ENCODE measurements at places on chromosomes 2 and 18.

- DNase-seq: no peak
Measured at GRCh38 chr2:25620077-25620476, 53.3 kb downstream of the DTNB start.

DNA sequence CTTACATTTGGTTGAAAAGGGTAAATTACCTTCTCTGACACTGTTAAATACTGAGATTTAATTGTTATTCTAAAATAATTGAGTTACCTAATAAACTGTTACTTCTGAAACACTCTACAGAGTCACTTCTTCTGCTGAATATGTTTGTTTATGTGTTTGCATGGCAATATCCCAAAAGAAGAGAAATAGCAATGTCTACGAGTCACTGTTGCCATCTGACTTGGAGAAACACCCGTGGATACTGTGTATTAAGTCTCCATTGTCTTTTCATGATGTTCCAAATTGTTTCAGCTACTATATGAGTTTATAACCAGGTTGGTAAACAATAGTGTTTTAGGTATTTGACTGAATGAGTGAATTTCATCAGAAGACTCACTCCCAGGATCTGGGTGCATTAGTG is 754.2 kb upstream of the ID2 start:
- DNase-seq: no peak

GRCh38 chr2:145323512-145323911 is 803.6 kb upstream of the ZEB2 start:
- no peak for DNase-seq

DNA sequence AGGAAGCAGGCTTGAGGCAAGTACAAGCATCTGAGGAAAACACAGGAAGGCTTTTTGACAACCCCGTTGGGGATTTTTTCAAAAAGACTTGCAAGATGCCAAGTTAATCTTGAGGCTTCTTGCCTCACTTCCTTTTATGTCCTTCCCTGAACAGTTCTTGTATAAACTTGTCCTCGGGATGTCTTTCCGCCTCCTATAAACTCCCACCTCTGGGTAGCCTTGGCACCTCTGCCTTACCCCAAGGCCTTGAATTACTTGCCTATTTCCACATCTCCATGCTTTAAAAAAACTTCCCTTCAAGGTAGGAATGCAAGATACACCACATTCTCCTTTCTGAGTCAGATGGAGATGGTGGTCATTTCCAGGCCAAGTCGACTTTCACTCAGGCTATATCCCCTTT is 106.4 kb upstream of the RBBP8 start:
- DNase-seq: no peak

GRCh38 chr2:107197594-107198294 is 311.8 kb upstream of the ST6GAL2 start:
- DNase-seq: no peak

- no peak for DNase-seq
Measured at GRCh38 chr18:3691705-3692104, 241.7 kb downstream of the TGIF1 start.

GRCh38 chr2:41940060-41940744 is 107.6 kb upstream of the PKDCC start:
- DNase-seq: no peak

DNA sequence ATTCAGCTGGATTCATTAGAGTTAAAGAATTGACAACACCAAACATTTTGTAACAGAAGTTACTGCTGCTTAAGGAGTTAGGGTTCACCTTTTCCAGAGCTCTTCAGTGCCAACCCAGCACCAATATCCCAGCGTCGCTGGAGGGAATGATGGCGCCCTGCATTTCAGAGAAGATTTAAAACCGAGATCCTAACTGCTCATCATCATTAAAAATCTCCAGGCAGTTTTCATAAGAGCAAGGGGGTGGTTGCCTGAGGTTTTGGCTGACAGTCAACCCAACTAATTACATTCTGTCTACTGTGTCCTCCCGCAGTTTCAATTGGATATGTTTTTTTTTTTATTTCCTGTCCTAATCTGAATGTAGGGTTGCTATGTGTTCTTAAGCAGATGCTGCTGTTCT is 509.6 kb upstream of the TCF4 start:
- no peak for DNase-seq

DNA sequence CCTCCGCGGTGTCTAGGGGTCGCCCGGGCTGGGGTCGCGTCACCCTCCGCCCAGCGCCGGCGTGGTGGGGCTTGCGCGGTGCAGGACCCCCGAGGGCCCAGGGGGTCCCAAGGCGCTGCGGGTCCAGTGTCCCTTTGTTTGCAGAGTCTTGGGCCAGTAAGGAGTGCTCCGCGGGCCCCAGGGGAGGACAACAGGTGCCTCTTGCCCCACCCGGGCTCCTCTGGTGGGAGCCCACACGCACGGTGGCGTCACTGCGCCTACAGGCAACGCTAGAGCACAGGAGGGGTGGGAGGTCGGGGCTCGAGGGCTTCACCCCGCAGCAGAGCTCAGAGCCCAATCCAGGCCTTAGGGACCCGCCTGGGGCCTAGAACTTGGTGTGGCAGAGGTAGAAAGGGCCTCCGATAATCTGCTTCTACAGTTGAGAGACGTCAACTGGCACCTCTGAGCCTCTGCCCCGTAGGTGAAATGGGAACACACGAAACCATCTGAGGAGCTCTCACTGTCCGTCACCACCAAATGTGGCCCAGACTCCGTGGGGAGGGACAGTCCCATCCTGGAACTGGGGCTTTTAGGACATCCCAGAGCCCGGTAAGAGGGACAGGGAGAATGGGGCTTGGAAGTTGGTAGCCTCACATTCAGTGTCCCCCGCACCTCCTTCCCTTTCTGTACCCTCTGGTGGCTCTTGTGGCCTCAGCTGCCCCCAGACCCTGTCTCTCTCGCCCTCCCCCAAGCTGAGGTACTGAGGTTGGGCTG is 1.4 kb downstream of the ARID5A start:
- peak; percentile 16 for DNase-seq

- peak; percentile 50 for DNase-seq
Measured at GRCh38 chr2:120631236-120631635, 104.4 kb upstream of the GLI2 start.

DNA sequence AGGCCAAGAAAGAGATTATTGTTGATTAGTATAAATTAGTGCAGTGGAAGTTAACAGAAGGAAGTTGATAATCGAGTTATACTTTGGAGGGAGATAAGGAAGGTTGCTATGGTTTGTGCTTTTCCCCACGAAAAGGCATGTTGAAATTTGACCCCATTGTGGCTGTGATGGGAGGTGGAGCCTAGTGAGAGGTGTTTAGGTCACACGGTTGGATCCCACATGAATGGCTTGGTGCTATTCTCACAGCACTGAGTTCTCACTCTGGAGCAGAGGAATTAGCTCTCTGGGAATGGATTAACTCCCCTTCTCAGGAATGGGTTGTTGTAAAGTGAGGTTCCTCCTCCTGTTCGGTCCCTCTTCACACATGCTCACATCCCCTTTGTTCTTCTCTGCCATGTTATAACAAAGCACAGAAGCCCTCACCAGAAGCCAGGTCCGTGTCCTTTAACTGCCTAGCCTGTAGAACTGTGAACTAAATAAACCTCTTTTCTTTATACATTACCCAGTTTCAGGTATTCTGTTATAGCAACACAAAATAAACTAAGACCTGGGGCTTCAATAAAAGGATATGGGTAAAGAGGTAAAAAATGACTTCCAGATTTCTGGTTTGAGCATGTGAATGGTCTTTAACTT is 21.9 kb downstream of the PIGN start:
- DNase-seq: no peak

- no peak for DNase-seq
Measured at GRCh38 chr2:71606244-71606643, 152.9 kb downstream of the DYSF start.

GRCh38 chr2:85188852-85189251 is 55.7 kb downstream of the TCF7L1 start:
- DNase-seq: no peak

DNA sequence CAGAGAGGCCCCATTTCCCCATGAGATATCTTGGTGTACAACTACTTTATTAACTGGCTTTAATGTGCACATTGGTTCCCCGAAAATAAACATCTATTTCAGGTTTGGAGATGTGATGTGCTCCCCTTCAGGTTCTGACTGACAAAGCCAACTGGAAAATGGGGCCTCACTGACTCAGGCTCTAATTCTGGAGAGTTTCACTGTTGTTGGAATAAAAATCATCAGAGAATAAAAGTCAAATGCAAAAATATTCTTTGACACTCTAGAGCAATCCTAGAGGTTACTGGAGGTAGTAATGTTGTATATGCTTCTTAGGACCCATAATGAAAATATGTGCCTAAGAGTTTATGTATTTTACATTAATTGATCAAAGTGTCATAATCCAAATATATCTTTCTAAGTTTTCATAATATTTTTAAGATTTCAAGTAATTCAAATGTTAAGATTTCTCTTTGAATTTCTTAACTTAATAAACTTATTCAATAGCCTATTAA is 189.9 kb upstream of the COL3A1 start:
- DNase-seq: no peak

- peak; percentile 21 for DNase-seq
Measured at GRCh38 chr2:170024721-170025120, 153.2 kb upstream of the MYO3B start.

DNA sequence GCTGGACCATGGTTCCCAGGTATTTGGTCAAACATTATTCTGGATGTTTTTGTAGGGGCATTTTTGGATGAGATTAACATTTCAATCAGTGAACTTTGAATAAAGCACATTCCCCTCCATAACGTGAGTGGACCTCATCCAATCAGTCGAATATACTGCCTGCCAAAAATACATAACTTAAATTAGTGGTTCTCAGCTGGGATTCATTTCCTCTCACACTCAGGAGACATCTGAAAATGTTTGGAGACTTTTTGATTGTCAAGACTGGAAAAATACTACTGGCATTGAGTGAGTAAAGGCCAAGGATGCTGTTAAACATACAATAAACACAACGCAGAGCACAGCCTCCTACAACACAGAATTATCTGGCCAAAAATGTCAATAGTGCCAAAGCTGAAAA is 198.2 kb downstream of the MYO1B start:
- DNase-seq: no peak

DNA sequence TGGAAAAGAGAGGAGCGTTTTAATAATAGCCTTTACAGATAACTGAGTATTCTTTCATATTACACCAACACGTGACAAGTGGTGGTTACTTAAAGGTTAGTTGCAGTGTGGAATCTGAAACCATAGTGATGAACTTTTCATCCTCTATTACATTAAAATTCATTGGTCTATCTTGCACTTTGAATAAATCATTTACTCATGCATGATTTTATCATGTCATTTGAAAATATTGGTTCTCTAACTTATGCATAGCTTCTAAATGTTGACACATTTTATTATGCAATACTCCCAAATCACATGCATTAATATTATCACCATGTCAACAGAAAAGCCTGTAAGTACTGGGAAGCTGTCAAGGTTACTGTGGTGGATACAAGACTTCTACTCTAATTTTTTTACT is 1432.2 kb downstream of the LRP1B start:
- DNase-seq: no peak

DNA sequence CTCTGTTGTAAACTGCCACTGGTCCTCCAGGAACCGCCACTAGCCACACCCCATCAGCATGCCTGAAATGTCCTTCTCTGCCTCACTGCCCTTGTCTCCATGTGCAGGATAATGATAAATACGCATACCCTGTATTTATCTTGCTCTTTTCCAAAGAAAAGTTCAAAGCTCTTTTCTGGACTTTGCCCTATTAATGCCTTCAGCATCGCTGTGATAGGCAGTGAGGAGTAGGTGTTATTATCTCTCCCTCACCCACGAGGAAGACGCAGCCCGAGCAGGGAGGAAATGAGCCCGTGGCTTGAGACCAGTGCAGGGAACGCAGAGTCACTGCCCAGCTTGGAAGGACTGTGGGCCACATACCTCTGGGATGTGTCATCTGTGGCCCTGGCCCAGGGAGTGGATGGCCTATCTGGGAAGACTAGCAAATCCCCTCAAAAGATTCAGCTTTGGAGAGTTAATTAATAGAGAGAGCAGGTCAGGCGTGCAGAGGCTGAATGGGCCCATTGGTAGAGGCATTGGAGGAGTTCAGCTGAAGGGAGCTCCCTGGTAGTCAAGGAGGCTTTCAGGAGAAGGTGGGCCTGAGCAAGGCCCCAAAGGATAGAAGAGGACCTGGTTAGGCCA is 39.5 kb upstream of the MCFD2 start:
- DNase-seq: no peak

- DNase-seq: no peak
Measured at GRCh38 chr2:239778042-239778851, 246.9 kb downstream of the NDUFA10 start.

- peak; percentile 30 for DNase-seq
Measured at GRCh38 chr2:212683346-212684097, 144.9 kb upstream of the ERBB4 start.

- DNase-seq: no peak
Measured at GRCh38 chr18:76937597-76937996, 115.2 kb downstream of the ZNF236 start.

DNA sequence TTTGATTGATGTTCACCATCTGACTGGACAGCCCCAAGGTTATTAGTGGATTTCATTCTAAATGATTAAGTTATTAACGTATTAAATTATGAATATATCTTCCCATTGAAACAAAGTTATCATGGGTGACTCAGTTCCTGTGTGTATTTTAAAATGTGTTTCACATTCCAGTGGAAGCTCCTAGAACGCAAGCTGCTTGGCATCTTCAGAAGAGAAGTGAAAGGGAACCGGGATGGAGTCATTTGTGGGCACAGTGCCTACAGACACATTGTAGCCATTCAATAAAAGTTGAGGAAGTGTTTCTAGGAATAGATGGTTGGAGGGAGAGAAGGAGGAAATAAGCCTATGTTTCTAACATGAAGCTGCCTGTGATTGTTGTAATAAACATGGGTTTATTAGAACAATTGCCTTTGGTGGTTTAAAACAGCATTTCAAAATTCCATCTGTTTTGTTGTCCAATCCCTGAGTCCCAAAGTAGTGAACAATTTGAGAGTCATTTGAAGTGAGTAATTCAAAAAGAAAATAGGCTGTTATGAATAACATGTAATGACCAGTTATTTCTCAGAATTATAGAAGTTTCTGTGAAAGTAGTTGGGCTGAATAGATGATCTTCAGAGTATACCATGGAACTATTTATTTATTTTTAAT is 143.5 kb downstream of the PKP4 start:
- DNase-seq: peak; percentile 57

- no peak for DNase-seq
Measured at GRCh38 chr2:203728321-203728720, 21.9 kb downstream of the CD28 start.

GRCh38 chr18:44323125-44323524 is 357.6 kb upstream of the SETBP1 start:
- DNase-seq: no peak

DNA sequence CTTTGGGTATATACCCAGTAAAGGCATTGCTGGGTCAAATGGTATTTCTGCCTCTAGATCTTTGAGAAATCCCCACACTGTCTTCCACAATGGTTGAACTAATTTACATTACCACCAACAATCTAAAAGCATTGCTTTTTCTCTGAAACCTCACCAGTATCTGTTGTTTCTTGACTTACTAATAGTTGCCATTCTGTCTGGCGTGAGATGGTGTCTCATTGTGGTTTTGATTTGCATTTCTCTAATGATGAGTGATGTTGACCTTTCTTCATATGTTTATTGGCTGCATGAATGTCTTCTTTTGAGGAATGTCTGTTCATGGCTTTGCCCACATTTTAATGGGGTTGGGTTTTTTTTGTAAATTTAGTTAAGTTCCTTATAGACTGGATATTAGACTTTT is 382.6 kb upstream of the ZNF804A start:
- no peak for DNase-seq
